ENCODE measurements at places on chromosomes 12 and 14.

- peak; percentile 82 for DNase-seq
These were observed 2.6 kb upstream of the WNT10B start for GRCh38 chr12:48973941-48974673.

DNA sequence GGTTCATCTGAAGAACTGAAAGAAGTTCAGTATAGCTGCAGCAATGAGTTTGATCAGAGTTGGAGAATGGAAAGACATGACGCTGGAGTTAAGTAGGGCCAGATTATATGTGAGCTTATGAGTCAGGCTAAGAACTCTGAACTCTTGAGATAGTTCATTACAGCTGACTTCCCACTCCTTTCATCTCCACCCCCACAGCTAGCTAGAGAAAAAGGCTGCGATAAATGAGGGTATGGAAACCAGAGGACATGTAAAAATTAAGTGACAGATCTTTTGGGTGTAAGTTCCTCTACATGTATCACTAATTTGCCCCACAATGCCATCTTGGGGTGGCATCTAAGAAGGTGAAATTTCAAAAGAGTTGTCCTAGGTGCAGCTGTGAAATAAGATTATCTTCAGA, 28.6 kb downstream of the PYM1 start:
- DNase-seq: no peak

- DNase-seq: no peak
These were observed 306.7 kb downstream of the ZFP36L1 start for GRCh38 chr14:68486033-68486732.

DNA sequence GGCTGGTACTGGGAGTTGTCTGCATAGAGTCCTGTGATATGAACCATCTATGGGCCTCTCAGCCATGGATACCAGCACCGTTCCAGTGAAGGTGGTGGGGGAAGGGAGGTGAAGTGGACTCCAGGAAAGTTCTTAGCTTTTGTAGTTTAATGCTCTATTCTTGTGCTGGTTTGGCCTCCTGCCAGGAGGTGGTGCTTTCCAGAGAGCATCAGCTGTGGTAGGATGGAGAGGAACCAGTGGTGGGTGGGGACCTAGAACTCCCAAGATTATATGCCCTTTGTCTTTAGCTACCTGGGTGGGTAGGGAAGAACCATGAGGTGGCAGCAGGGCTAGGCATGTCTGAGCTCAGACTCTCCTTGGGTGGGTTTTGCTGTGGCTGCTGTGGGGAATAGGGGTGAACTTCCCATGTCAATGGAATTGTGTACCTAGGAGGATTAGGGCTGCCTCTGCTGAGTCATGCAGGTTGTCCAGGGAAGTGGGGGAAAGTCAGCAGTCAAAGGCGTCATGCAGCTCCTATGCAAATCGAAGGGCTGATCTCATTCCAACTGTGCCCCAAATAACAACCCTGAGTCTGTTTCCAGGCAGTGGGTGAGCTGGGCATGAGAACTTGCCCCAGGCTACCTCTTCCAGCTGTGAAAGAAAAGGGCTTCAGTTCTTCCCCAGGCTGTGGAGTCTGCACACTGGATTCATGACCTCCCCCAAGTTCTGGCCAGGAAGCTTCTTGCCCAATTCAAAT, 14.2 kb downstream of the GZMH start:
- DNase-seq: no peak

- DNase-seq: no peak
These were observed 100.8 kb downstream of the PPHLN1 start for GRCh38 chr12:42426746-42427145.

DNA sequence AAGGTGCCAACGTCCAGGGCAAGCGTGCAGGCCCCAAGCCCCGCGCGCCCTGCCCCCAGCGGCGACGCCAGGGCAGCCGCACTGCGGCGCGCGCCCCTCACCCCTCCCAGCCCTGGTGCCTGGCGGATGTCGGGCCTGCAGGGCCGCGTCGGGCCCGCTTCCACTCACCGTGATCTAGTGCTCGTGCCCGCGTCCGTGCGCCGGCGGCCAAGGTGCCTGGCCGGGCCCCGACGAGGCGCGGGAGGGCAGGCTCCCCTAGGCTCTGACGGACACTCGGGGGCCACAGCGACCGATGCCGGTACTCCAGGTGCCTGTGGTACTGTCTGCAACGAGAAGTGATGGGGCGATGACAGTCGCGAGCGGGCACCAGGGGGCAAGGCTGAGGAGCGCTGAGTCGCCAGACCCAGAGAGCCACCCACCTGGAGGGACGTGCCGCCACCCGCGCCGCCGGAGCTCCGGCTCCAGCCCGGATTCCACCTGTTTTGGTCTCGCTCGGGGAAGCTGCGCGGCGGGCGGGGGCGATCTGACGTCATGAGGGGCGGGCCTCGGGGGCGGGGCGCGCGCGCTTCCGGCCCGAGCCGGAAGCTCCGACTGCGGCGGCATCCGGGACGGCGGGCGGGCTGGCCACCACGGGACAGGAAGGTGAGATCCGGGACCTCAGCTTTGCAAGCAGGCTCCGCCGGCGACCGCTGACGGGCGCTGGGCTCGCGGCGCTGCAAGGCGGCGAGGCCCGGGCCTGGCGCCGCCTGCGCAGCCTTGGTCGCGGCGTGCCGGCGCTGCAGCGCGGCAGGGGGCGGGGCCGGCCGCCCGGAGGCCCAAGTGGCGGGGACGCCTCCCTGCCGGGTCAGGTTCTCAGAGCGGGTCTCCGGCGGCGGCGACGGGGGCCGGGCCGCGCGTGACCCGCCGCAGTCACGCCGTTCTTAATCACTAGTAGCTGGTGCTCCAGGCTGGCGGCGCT, at the start of the genes LYSET and MOAP1:
TSS of gene LYSET (plus strand) at position 927 of the 958 bp plus-strand sequence. CDS start 89 bp downstream, outside the sequence.
TSS of gene MOAP1 (minus strand) at position 507 of the 958 bp plus-strand sequence. CDS start 655 bp downstream, outside the sequence.
- DNase-seq: peak; percentile 63

- no peak for DNase-seq
These were observed 767 bp upstream of the CCNT1 start for GRCh38 chr12:48717252-48717695.

DNA sequence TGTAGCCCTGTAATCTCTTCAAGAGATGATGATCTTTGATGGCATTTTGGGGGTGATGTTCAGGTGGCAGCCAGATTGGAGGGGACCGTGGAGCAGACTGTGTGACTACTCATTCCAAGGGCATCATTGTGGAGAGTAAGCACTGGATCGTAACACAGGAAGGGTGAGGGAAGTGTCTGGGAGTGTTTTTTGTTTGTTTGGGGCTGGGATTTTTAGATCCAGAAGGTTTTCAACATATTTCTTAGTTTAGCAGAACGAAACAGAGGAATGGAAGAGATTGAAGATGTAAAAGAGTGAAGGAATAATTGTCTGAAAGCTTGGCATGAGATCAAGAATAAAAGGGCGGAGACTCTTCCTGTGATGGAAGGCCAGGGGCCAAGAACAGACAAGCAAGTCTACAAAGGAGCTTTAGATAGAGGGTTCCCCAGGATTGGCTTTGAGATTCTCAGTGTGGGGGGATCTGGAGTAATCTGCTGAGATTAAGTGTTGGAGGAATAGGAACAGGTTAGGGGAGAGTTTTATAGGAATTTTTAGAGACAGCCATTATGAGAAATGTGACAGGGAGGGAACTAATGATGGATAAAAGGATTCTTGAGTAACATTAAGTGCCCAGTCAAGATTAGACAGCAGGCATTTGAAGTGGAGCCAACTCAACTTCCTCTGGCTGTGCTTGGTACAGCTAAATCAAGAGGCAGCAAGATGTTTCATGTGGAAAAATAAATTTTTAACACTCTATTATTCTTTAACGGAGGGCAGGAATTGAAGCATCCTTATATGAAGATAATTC, 79.7 kb upstream of the REP15 start:
- DNase-seq: no peak

- DNase-seq: no peak
These were observed 2.0 kb upstream of the WSCD2 start for GRCh38 chr12:108126990-108127501.

- DNase-seq: no peak
These were observed 29.3 kb downstream of the ACTR6 start for GRCh38 chr12:100229876-100230275.

Data from ascending aorta (tissue), 2 donors.